ENCODE measurements at places on chromosomes 1 and 21. TPM values are rescaled to one million over a fixed set of nuclear protein-coding genes. Genes with fewer than 3 reads are reported as not detected.

BTBD19 gene
- 8.7 TPM for total RNA-seq

PAX7 gene
- total RNA-seq, result not detected

DCST1 gene
- not detected for total RNA-seq

DNA sequence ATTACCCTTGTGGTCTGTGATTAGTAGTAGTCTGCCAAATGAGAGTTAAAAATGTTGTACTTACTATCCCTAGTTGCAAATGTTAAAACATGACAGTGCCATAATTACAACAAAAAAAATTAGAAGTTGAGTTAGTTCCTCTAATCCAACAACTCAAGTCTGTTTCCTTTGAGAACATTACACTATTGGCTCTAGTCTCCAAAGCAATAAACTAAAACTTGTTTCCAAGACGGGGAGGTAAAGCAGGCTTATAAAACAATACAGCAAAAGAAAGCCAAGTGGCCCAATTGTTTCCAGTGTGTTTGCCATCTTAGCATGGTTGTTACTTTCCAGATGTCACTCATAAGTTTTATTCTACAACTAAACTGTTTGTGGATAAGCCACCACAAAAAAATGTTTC is 11.6 kb downstream of the KYAT3 start:
- no peak for DNase-seq

- no peak for DNase-seq
These were observed 31.3 kb upstream of the NRIP1 start for GRCh38 chr21:15096146-15096545.

GRCh38 chr1:119655154-119655553 is 7.1 kb upstream of the ZNF697 start:
- DNase-seq, result no peak
